Transverse colon (tissue), 4 donors: ENCODE measurements at places on chromosomes 13 and 19.
A peak's percentile ranks its signal among the peaks of the same experiment; 100 is the strongest.

- no peak for DNase-seq
Measured at GRCh38 chr19:49094505-49095482, 9.5 kb downstream of the SNRNP70 start.

- DNase-seq: no peak
Measured at GRCh38 chr13:34164582-34164981, 346.6 kb downstream of the RFC3 start.

GRCh38 chr13:112743451-112744167 is 53.8 kb downstream of the ATP11A start:
- no peak for DNase-seq

- DNase-seq: peak; percentile 87
Measured at GRCh38 chr19:1568320-1569019, at the start of gene MEX3D. MEX3D (minus strand) TSS chr19:1568325; CDS start chr19:1568058, 267 bp downstream.

DNA sequence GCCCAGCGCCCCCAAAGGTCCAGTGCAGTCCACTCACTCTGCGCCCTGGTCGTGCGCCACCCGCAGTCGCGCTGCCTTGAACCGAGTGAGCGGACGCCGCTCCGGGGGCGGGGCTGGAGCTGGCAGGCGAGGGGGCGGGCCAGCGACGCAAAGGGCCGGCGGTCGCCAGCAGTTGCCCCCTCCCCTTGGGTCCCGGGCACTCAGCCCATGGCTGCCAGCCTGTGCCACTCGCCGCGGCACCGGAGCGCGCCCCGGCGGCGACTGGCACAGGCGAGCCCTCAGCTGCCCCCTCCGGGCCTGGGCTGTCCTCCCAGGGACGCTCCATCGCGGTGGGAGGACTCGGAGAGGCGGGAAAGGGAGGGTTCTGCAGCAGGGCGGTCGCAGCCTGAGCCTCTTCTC is at the start of gene S1PR5:
S1PR5 (minus strand) TSS at position 87 of the 399 bp plus-strand sequence. CDS start 2,436 bp downstream, outside the sequence.
- DNase-seq: no peak

DNA sequence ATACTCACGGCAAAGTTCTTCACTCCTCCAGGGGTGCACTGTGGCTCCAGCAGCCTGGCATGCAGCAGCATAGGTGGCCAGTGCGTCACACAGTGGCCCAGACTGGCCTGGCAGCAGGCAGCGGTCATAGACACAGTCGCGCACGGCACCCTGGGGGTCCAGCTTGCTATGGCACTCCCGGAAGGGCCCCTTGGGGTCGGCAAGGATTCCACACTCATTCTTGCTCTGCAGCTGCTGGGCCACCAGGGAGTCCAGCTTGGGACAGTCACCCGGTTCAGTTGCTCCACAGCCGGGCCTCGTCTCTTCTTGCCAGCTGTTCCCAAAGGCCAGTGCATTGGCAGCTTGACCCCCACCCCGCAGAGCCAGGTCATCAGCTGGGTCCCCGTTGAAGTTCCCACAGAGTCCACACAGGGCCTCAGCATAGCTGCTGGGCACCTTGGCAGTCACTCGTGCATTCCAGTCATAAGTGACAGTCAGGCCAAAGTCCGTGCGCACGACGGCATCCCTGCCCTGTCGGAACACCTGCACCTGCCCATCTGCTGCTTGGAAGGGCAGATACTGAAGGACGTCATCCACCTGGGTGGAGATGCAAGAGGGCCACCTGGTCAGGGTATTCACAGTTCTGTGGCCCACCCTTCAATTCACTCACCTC is 20.6 kb downstream of the FCGBP start:
- DNase-seq: peak; percentile 77

DNA sequence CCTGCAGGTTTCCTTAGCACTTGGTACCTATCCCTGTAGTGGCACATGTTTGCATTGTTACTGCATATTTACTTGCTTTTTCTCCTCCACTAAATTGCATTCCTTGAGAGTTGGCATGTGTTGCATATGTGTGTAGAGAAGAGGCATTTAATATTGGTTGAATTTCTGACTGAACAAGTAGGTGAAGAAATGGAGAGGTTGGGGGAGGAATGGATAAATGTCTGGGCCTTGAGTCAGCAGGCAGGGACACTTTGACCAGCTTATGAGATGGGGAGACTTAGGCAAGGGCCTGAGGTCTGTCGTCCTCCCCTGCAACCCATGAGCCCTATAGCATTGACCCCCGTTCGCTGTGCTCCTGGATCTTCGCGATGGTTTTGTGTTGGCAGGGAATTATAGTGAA is 2.0 kb upstream of the GPR18 start:
- no peak for DNase-seq

DNA sequence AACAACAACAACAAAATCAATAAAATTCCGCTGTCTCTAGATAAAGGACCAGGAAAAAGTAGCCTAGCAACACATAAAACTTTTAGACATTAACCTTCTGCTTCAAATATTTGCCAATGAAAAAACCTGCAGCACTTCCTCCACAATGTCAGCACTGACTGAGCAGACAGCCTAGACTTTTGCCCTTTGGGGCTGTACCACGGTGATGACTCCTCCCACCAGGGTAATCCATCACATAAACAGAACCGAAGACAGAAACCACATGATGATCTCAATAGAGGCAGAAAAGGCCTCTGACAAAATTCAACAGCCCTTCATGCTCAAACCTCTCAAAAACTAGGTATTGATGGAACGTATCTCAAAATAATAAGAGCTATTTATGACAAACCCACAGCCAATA is 30.2 kb upstream of the TRPC4 start:
- DNase-seq: no peak

DNA sequence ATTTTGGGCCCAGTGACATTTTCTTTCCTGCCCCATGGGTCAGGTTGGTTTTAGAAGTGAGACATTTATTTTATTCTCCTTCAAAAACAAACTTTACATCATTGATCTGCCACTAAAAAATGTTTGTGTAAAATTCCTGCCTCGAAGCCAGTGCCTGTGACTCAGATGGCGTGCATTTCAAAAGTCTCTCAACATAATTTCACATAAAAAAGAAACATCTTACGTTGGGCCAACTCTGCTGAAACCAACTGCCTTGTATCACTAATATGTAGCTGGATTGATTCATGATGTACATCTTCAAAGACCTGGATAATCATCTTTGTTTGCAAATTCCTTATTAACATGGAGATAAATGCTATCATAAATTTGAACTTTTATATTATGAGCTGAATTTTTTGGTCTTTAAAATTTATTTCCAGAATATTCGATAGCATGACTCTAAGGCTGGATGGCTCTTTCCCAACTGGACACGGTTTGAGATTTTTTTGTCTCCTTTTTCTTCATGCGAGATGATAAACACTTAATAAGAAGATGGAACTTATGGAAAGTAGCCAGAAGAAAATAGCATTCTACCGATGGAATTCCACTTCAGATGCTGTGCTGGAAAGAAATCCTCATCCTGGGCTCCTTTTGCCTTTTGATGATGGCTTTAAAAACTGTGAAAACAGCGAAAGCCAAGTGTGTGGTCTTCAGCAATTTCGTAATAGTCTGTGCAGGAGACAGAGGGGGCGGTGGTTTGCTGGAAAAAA is 420.5 kb downstream of the FGF9 start:
- no peak for DNase-seq

DNA sequence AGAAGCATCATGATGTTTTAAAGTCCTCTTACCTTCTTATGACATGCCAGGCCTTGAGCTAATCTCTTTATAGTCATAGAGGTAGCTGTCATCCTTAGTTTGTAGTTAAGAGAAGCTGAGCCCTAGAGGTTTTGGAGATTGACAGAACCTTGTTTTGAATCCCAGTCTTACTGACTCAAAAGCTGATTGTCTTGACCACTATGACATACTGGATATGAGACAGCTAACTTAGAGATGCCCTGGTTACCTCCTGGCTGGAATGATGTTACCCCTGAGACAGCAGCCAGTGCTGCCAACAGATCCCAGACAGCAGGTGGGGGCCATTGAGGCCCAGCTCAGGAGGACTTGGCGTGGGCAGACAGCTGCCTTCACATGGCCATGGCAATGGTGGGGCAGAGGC is 311.0 kb downstream of the MTUS2 start:
- DNase-seq: no peak
